Stimulated activated CD4-positive, alpha-beta T cell treated with anti-CD3 and anti-CD28 coated beads, Interleukin-2, amount 100 ng/mL, for 4 hours (primary cell): ENCODE measurements at places on chromosomes 1 and 21.

- DNase-seq, result no peak
These were observed 1.8 kb downstream of the LAMB3 start for GRCh38 chr1:209650454-209650853.

- no peak for DNase-seq
These were observed 8.8 kb upstream of the CEP85 start for GRCh38 chr1:26225033-26225831.

GRCh38 chr1:86085741-86086409 is 70.7 kb downstream of the COL24A1 start:
- DNase-seq, result no peak

- no peak for DNase-seq
These were observed 191.2 kb downstream of the DISC1 start for GRCh38 chr1:231817801-231818200.

DNA sequence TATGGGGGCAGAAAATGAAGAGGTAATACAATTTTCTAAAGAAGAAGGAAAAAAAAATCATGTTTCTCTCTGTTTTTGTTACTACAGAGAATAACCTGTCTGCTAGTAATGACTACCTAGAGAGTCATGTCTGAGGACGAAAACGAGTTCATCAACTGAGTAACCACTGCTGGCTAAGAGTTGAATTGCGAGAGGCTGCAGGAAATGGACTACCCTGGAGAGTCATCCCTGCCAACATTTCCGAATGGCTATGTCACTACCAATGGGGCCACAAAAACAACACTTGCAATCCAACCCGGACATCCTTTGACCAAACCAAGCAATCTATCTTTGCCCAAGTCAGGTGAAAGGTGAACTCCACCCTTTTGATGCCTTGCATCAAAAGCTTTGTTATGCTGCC is 120.6 kb downstream of the FCRL5 start:
- no peak for DNase-seq

DNA sequence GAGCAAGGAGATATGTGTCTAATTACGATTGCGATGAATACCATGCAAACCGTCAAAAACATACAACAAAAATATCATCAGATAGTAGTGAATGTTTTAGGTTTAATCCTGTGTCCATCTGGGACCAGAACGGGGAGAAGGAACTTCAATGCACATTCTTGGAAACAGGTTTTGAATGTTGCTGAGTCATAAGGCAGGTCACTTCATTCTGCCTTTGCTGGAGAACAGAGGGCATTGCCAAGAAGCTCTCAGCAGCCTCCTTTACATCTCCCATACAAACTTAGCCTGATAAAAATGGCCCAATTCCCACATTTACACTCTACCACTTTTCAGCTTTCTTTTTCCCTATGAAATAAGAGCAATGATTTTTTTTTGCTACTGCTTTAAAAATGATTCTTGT is 78.0 kb upstream of the KCNJ6 start:
- DNase-seq, result no peak

GRCh38 chr21:44815225-44815624 is 2.6 kb downstream of the SUMO3 start:
- DNase-seq, result no peak

- no peak for DNase-seq
These were observed 113.6 kb downstream of the DMRTB1 start for GRCh38 chr1:53572815-53573173.
